ENCODE measurements at places on chromosomes 13 and 19.
A peak's percentile ranks its signal among the peaks of the same experiment; 100 is the strongest.

DNA sequence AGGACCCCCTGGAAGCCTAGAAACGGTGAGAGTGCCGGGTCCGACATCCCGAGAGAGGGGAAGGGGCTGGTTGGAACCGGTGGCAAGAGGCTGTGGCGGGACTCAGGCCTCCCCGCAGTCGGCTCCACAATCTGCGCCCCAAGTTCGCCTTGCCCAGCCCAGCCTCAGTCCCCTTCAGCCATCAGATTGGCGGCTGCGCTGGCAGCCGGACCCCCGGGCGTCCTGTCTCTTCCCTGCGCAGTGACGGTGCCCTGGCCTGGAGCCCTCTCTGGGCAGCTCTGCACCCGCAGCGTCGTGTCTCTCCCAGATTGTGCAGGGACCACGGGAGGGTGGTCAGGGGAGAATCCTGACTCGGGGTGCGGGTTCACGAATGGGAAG lies 315 bp downstream of the ZNF492 start:
- DNase-seq = no peak

- DNase-seq = no peak
Observed at GRCh38 chr13:114053026-114053425, 79.2 kb upstream of the C13orf46 start.

DNA sequence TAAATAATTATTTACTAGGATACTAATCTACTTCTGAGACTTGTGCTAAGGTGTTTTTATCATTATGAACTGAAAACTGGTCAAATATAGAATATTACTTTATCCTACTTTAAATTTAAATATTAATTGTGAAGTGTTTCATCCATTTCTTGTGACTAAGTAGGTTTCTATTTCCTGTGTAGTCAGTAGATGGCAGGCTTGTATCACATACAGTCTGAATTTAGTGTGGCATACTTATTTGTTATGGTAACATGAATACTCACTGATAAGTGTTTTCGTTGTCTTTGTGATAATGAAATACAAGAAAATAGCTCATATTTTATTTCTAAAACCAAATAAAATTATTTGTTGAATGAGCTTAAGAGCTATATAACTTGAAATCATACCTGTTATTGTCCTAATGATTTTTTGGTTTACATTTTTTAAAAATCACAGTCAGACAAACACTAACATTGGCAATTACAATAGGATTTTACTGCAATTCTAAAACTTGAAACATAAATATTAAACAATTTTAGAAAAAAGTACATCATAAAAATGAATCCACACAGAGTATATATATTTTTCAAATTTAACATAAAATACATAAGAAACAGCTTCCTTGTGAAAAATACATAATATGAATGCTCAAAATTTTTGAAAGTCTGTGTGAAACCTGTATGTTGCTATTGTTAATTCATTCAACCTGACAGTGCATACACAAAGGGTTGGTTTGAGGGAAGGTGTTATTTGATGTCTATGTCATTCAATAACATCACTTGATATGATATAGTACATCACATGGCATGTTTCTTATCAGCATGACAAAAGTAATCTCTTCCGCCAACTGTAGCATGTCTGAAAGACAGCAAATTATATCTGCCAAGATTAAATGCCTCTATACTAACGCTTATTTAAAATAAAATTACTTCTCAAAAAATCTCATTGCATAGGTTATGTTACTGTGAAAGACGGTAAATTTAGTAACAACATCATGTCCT lies 904.8 kb upstream of the PCDH20 start:
- no peak for DNase-seq

- peak; percentile 65 for DNase-seq
Observed at GRCh38 chr19:33302974-33303790, 848 bp upstream of the CEBPA start.

DNA sequence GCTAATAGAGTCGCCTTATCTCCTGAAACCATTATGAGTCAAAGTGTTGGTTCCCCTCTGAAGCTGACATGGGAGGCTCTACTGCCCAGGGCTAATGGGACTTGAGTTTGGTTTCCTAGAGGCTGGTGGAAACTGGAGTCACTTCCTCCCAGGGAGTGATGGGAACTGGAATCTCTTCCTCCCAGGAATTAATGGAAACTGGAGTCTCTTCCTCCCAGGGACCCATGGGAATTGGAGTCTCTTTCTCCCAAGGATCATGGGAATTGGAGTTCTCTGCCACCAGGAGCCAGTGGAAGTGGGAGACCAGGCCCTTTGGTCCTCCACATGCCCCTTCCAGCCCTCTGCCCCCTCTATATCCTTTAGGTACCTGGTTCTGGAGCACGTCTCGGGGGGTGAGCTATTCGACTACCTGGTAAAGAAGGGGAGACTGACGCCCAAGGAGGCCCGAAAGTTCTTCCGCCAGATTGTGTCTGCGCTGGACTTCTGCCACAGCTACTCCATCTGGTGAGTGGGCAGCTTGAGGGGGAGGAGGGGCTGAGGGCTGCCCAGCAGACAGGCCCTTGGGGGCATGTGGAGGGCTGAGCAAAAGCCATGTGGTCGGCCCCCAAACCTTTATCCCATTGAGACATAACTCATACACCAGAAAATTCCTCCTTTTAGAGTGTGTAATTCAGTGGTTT lies 5.5 kb downstream of the BRSK1 start:
- no peak for DNase-seq

- DNase-seq = no peak
Observed at GRCh38 chr13:97460004-97460775, 26.2 kb downstream of the RAP2A start.

GRCh38 chr19:53161123-53161522 lies 2.3 kb upstream of the ZNF347 start:
- DNase-seq = no peak

GRCh38 chr13:98972627-98973026 lies 5.2 kb downstream of the DOCK9 start:
- DNase-seq = no peak

GRCh38 chr19:50500753-50501151 lies 10.2 kb downstream of the JOSD2 start:
- peak; percentile 62 for DNase-seq

- no peak for DNase-seq
Observed at GRCh38 chr13:98060282-98060681, 82.6 kb upstream of the FARP1 start.

Data from activated effector memory CD4-positive, alpha-beta T cell treated with anti-CD3 and anti-CD28 coated beads, Interleukin-2, amount 50 U/mL, for 16 hours (primary cell).